ENCODE measurements at places on chromosomes 13 and 19.

DNA sequence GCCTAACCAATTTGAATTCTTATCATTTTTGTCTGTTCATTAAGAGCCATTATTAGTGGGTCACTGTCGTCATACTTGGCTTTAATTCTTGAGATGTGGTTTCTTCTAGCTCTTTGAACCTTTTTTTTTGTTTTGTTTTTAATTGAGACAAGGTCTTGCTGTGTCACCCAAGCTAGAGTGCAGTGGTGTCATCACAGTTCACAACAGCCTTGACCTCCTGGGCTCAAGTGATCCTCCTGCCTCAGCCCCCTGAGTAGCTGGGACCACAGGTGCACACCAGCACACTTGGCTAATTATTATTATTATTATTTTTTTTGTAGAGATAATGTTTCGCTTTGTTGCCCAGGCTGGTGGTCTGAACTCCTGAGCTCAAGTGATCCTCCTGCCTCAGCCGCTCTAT lies 25.8 kb upstream of the LDLR start:
- DNase-seq, result no peak

DNA sequence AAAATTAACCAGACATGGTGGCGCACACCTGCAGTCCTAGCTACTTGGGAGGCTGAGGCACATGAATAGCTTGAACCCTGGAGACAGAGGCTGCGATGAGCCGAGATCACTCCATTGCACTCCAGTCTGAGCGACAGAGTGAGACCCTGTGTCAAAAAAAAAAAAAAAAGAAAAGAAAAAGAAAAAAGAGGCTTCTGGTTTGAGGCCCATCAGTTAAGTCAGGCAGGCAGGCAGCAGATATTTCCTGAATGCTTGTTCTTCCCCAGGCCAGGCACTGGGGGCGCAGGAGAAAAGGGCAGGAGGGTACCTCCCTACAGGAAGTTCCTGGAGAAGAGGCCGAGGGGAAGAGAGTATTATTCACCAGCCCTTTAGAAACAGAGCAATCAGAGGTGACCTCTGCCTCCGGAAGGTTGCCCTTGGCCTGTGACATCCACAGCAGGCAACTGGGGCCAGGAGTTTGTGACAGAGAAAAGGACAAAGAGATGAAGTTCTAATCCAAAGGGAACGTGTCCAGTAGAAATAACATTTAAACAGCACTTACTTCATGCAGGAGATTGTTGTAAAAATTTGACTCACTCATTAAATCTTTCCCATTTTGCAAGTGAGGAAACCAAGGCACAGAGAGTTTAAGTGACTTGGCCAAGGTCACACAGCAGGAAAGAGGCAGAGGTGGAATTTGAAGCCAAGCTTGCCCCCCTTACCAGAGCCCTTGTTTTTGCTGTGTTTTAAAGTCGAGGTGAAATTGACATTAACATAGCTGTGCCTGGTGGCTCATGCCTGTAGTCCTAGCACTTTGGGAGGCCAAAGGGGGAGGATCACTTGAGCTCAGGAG lies 4.3 kb upstream of the RLN3 start:
- DNase-seq, result no peak

- no peak for DNase-seq
Observed at GRCh38 chr19:2627319-2627829, 75.1 kb downstream of the GNG7 start.

GRCh38 chr19:51501594-51502263 lies at the start of gene SIGLEC12:
TSS of gene SIGLEC12 (minus strand) at chr19:51501800. CDS start at chr19:51501733, 67 bp downstream.
- no peak for DNase-seq

DNA sequence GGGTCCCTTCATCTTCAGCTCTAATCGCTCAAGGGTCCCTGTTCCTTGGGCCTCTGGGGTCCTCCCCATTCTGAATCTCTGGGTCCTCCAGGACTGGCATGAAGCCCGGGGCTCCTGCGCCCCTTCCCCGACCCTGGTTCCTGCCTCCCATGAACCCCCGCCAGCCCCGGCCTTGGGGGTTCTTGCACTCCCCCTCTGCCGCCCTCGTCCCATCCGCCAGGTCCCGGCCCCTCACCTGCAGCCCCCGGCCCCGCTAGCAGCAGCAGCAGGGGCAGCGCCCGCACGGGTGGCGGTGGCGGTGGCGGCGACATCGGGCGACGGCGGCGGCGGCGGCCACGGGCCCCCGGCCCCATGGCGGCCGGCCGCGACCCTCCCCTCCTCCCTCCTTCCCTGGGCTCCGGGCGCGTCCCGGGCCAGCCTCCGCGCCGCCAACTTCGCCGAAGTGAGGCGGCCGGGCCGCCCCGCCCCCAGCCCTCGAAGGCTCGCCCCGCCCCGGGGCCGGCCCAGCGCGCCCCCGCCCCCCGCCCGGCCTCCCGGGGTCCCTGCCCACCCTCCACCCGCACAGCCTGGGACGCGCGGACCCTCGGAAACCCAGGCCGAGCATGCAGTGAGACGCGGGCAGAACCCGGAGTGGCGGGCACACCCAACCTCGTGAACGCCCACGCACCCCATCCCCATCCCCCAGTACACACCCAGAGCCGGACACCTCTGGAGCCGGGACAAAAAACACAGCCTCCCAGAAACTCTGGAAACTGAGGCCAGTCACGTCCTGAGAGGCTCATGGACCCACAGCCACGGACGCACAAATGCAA lies at the start of gene NOTCH3:
TSS of gene NOTCH3 (minus strand) at position 443 of the 812 bp plus-strand sequence. CDS start at position 353, 90 bp downstream.
- no peak for DNase-seq

- DNase-seq, result no peak
Observed at GRCh38 chr13:73610799-73611592, 523.2 kb downstream of the KLF12 start.

GRCh38 chr13:105087945-105088344 lies 1447.5 kb downstream of the EFNB2 start:
- DNase-seq, result no peak

GRCh38 chr19:45075301-45076028 lies 813 bp downstream of the ZNF296 start:
- peak; percentile 88 for DNase-seq

GRCh38 chr13:50627111-50627510 lies 216.4 kb downstream of the DLEU7 start:
- no peak for DNase-seq

GRCh38 chr13:24097064-24097463 lies 63.5 kb upstream of the SPATA13 start:
- DNase-seq, result no peak

- no peak for DNase-seq
Observed at GRCh38 chr13:49806126-49806536, 13.6 kb upstream of the KPNA3 start.

- DNase-seq, result no peak
Observed at GRCh38 chr19:15635016-15635805, 5.5 kb upstream of the CYP4F3 start.

DNA sequence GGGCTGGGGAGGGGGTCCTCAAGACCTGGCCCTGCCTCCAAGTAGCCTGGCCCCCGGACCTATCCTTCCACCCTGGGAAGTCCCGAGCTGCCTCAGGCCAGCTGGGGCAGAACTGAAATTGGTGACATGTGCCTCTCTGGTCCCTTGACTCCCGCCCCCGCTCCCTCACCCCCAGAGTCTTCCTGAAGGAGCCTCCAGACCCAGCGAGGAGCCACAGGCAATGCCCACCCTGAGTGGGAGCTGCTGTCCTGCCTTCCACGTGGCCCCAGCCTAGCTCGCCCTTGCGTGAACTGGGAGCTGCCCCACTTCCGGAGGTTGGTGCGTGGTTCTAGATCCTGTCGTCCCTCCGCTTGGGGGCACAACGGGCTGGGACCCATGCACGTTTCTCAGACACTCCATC lies 34.6 kb downstream of the CEBPA start:
- no peak for DNase-seq

GRCh38 chr13:40488869-40489391 lies 177.5 kb downstream of the FOXO1 start:
- DNase-seq, result no peak

- no peak for DNase-seq
Observed at GRCh38 chr13:50213526-50213925, 198.3 kb downstream of the KCNRG start.

DNA sequence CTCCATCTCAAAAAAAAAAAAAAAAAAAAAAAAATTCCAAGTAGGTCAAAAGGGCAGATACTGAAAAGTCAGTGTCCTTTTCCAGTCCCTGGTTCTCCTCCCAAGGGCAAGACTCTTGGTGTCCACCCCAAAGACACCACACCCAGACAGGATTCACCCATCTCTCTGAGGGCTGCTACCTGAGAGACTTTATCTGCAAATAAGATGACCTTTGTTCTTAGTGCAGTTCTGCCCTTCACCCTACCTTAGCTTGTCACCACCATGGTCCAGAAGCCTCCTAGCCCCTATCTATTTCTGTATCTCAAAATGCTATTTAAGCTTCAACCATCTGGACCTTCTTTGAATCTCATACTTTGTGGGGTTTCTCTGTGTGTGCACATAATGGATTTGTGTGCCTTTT lies 4.2 kb upstream of the FBXO27 start:
- no peak for DNase-seq

GRCh38 chr13:77105051-77105450 lies 78.1 kb upstream of the FBXL3 start:
- no peak for DNase-seq

DNA sequence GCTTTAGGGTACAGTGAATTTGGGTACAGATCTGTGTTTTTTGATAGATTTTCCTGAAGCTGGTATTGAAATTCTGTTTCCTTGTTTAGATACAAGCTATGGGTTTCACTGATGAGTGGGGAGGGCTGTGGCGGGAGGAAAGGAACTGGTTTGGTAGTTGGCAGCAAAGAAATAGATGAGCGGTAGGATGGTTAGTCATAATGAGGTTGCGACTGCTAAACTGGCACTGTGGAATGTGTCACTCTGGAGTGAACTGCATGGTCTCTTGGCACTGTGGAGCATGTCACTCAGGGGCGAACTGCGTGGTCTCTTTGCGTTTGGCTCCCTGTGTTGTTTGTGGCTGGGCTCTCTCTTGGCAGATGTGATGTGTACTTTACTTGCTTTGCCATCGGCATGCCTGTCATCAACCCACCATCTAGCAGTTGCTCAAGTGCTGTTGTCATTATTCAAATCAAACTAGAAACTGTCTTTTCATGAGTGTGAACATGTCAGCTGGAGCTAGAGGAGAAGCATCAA lies 82.1 kb downstream of the ATP8A2 start:
- DNase-seq, result no peak

DNA sequence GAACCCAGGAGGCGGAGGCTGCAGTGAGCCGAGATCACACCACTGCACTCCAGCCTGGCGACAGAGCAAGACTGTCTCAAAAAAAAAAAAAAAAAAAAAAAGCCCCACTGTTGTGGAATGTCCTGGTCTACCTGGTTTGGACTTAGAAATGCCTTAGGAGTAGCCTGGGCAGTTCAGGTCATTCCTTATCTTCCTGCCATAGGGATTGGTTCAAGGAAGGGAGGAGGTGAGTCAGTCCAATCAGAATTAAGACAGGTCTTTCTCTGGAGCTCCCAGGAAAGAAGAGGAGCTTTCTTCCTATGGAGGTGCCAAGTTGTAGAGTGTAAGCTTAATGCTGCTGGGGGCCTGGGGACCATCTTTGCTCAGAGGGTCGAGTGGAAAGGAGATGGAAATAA lies 44.8 kb downstream of the SIPA1L3 start:
- no peak for DNase-seq

DNA sequence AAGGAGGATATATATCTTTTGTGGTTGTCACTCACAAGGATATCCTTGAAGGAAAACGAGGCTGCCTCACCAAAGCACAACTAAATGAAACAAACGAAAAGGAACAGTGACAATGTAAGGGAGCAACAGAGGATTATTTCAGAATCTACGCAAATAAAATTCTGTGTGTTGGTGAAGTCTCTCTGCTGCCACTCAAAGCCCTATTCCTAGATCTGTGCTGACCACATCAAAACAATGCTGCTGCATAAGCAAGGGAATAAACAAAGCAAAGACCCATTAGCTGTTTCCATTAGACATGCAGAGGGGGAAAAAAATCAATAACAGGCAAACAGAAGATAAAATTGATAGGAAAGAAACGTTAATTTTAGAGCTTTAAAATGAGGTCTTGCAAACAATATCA lies 204.4 kb downstream of the MZT1 start:
- DNase-seq, result no peak

GRCh38 chr19:20167020-20167644 lies at the start of gene ZNF486:
TSS of gene ZNF486 (plus strand) at chr19:20167214. CDS start at chr19:20167331, 117 bp downstream.
- DNase-seq, result peak; percentile 55

GRCh38 chr19:16581145-16581970 lies 9.1 kb upstream of the SLC35E1 start:
- no peak for DNase-seq
